Posterior cingulate gyrus (tissue), 11 donors: ENCODE measurements at places on chromosomes 13 and 19.

GRCh38 chr13:111461445-111462149 lies 141.2 kb downstream of the TEX29 start:
- DNase-seq: no peak

DNA sequence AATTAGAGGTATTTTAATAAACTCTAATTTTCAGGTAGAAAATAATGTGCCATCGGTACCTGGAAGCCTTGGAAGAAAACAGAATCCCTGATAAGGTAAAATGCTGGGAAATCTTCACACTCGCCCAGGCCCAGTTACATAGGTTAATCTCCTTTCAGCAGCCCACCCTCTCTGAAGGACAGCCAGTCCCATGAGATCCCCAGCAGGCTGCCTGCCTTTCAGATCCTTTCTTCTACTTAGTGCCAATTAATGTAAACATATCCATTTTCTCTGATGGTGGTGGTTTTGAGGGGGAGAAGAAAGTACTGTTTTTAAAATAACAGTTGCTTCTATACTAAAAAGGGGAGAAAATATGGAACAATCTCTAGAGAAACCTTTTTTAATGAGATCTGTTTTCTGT lies 12.2 kb downstream of the SMAD9 start:
- no peak for DNase-seq

GRCh38 chr13:79749984-79750551 lies 269.1 kb downstream of the NDFIP2 start:
- DNase-seq: no peak

- no peak for DNase-seq
These were observed 217.1 kb upstream of the TRPC4 start for GRCh38 chr13:38086721-38087120.

DNA sequence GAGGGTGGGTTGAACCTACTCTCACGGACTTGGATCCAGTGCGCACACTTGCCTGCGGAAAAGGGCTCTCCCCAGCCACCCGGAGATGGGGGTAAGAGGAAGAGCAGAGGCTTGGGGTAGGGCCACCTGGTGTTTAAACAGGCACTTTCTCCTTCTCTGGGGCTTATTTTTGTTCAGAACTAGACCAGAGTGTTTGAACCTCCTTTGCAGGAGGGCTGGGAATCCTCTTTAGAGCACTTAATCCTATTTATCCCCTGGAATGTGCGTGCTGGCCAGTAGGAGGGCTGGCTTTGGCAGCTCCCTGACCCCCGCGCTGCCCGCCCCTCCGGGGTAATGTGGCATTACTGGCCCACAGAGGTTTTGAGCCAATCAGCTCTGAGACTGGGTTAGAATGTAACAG lies 2.0 kb downstream of the RGS9BP start:
- DNase-seq: no peak

DNA sequence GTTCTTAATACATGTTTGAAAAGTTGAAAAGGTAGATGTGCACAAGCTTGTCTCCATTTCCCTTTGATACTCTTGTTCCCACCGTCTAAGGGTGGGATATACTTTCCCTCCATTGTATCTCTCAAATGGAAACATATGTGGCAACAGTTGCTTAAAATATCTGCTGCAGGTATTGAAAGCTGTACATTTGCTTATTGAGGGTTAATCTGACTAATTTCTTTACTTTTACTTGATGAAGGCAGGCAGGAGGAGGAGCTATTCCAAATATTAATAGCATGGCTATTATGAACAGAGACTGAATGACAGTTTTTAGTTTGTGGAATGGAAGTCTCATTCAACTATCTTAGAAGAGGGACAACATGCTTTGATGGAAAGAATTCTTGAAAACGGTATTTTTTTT lies 103.8 kb downstream of the SLC10A2 start:
- no peak for DNase-seq

DNA sequence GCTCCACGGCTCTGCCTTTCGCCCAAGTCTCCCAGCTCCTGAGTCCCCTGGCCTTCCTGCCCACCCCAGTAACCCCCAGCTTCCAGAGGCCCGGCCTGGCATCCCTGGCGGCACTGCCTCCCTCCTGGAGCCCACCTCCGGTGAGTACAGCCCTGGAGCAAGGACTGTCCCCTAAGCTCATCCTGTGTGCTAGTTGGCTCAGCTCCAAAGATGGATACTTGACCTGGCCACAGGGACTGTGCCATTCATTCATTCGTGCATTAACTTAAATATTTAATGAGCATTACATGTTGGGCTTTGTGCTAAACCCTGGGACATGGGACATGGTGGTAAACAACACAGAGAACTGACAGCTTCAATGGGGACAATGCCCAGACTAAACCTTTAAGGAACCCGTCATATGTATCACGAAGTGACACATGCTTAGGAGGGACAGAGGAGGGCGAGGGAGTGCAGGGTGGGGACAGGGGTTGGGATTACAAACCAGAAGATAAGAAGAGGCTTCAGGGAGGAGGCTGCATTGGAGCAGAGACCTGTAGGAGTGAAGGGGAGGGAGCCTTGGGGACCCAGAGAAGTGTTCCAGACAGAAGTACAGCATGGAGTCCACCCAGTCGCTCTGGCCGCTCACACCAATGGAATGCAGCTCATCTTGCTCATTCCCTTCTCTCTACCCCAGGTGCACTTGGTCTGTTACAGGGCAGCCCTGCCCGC lies 6.9 kb upstream of the OVOL3 start:
- no peak for DNase-seq

DNA sequence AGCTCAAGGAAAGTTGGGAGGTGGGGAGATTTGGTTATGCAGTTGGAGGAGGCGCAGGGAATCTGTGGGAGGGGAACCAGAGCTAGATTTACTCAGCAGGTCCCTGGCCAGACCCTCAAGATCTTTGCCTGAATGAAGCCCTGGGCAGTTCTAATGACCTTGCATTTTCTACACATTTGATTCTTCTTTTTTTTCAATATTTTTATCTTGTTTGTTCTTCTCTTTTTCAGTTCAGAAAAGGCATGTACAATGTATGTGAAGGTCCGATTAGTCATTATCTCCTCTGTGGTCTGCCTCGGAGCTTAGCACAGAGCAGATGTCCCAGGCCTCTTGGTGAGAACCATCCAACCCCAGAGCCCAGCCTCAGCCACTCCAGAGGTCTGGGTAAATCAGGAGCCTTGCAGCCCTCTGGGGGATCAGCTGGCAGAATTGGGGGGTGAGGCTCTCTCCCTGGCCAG lies 24.2 kb downstream of the SERP2 start:
- DNase-seq: no peak

GRCh38 chr19:732148-733069 lies 18.5 kb upstream of the MISP start:
- DNase-seq: no peak

DNA sequence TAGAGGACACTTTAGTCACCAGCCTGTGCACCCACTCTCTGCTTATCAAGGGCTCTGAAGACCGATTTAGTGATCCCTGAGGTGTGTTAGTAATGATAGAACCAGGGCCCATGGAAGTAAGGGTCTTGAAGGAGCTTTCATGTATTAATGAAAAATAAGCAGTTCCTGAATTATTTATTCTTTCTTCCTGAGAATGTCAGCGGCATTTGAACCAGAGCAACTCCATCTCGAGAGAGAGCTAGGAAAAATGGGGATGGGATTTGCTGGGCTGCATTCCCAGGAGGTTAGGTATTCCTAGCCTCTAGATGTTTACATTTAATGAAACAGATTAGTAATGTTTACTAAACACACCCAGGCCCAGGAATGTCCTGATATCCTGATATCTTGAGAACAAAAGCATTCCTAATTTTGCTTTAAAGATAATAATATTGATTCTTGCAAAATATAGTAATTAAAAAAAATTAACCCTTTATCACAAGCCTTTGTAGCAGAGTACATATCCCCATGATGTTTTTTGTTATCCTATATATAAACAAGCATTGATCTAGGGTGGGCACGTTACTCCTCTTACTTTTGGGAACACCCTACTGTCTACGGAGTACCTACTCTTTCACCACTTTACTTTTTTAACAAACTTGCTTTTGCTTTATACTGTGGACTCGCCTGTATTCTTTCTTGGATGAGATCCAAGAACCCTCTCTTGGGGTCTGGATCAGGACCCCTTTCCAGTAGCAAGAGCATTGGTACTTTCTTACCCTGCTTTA lies 63.1 kb downstream of the COG3 start:
- no peak for DNase-seq

- DNase-seq: no peak
These were observed 23.6 kb downstream of the LYL1 start for GRCh38 chr19:13078897-13079541.

GRCh38 chr19:18057557-18057956 lies 29.2 kb downstream of the IL12RB1 start:
- peak; percentile 78 for DNase-seq

GRCh38 chr19:29516821-29517395 lies 8.9 kb upstream of the VSTM2B start:
- DNase-seq: no peak

GRCh38 chr13:30753030-30753616 lies 17.8 kb downstream of the ALOX5AP start:
- no peak for DNase-seq

- no peak for DNase-seq
These were observed 14.5 kb upstream of the ZNF763 start for GRCh38 chr19:11950312-11950711.

DNA sequence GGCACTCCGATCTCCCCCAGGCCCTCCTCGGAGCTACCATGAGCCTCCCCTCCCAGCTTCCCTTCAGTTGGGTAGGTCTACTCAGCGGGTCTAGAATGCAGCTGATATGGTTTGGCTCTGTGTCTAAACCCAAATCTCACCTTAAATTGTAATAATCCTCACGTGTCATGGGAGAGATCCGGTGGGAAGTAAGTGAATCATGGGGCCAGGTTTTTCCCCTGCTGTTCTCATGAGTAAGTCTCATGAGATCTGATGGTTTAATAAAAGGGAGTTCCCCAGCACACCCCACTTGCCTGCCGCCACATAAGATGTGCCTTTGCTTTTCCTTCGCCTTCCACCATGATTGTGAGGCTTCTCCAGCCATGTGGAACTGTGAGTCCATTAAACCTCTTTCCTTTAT lies 14.5 kb upstream of the DOCK9 start:
- DNase-seq: no peak

- DNase-seq: no peak
These were observed 35.0 kb downstream of the FAM124A start for GRCh38 chr13:51257187-51257586.

GRCh38 chr19:37855098-37855497 lies 51.3 kb downstream of the WDR87 start:
- DNase-seq: peak; percentile 89

DNA sequence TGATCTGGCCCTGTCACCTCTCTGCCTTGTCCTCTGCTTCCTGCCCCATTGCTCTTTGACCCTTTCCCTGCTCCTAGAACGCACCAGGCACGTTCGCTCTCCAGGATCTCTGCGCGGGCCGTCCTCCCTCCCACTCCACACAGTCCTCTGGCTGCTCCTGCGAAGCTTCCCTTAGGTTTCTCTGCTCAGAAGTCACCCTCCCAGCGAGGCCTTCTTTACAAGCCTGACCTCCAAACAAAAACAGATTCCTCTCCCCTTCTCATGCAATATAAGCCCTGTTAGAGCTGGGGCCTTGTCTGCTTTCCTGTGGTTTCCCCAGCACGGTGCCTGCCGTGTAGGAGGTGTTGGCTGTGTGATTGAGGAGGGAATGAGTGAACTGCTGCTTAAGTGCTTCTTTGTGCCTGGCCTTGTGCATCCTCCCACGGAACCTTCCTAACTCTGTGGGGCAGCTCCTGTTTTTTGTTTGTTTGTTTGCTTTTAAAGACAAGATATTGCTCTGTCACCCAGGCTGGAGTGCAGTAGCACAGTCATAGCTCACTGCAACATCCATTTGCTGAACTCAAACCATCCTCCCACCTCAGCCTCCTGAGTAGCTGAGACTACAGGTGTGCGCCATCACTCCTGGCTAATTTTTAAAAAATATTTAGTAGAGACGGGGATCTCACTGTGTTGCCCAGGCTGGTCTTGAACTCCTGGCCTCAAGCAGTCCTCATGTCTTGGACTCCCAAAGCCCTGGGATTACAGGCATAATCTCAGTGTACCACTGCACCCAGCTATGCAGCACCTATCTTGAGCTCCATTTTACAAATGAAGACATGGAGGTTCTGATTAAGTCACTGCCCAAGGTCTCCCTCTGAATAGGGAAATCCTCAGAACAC lies 82.0 kb downstream of the SIPA1L3 start:
- DNase-seq: peak; percentile 20

- DNase-seq: no peak
These were observed 192.1 kb upstream of the TSC22D1 start for GRCh38 chr13:44768239-44768638.

DNA sequence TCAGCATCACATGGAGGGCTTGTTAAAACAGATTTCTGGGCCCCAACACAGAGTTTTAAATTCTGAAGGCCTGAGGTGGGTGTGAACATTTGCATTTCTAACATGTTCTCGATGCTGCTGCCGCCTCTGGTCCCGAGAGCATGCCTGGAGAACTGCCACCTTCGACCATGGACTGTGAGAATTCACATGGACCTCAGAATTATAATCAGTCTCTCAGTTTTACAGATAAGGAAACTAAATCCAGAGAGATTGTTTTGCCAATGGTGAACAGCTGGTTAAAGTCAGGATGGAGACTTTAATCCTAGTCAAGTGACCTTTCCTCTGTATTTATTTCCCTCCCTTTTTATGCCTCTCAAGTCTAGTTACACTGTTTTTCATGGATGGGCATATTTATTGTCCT lies 14.7 kb downstream of the ALOX5AP start:
- DNase-seq: no peak

DNA sequence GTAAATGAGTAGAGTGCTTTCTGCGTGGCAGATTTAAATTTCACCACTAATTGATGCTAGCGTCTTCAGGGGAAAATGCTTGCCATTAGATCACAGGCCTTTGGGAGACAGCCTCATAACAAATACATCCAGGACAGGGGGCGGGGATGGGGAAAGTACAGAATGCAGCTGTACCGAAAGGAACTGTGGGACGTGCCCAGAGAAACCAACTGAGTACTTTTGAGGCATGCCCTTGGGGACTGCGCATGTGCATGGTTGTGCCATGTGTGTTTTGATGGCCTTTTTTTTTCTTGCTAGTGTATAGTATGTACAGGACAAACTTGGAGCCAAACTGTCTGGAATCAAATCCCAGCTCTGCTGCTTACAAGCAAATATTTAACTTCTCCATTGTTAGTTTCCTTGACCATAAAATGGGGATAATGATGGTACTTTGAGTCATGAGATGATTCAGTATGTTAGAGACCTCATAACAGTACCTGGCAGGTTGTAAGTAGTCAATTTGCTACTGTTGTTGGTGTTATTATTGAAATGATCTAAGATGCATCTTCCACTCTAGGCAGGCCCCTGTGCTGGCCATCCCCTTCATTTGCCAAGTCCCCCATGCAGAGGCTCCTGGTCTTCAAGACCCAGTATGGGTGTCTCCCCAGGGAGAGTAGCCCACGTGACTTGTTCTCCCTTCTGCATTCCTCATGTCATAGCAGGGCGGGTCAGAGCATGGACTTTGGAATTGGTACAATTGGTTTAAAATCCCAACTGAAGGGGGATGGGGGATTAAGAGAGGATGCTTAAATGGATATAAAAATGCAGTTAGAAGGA lies 68.3 kb upstream of the NPAS1 start:
- DNase-seq: peak; percentile 41
